ENCODE measurements at places on chromosomes 3 and 15. TPM values are rescaled to one million over a fixed set of nuclear protein-coding genes. Genes with fewer than 3 reads are reported as not detected.

Gene RASGRP1
- 0.50 TPM for total RNA-seq

Gene PLAAT1
- total RNA-seq: 3.9 TPM

Gene EPHB3
- 17.2 TPM for total RNA-seq

Gene C3orf49
- total RNA-seq: not detected

Gene RHCG
- total RNA-seq: not detected

Gene SHC4
- total RNA-seq: 2.7 TPM

Gene GOLGA8G
- total RNA-seq: not detected

Gene BNC1
- 13.7 TPM for total RNA-seq

Gene RASL12
- total RNA-seq: 0.36 TPM

Gene WDR93
- total RNA-seq: not detected

GRCh38 chr15:28060005-28060404 is 39.1 kb downstream of the OCA2 start:
- no peak overlapping the region for H3K4me3 ChIP-seq
- H3K27me3 ChIP-seq: no peaks in the 10 kb centered on the region
- H3K27ac ChIP-seq: no peak overlapping the region
- no peaks in the 10 kb centered on the region for H3K36me3 ChIP-seq
- DNase-seq: no peak

- no peaks in the 10 kb centered on the region for H3K27me3 ChIP-seq
- no peak for DNase-seq
- H3K4me1 ChIP-seq: peaks cover 16% of the 10 kb centered on the region
Observed at GRCh38 chr3:10371789-10372188, 50.9 kb upstream of the SEC13 start.

DNA sequence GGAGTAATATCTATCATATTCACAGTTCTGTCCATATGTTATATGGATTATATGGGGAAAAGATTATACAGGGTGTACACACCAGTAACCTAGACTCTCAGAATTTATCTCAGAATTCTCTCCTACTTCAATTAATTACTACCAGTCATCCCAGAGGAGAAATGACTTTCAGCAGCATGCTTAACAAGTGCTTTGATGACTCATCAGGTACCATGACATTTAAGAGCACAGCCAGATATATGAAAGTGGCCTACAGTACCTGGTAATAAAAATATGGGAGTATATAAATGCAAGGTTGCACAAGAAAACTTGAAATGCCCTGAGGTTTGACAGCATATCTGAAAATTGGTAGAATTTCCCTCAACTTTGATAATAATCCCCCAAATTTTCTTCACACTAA is 1273.0 kb downstream of the OTOL1 start:
- H3K27me3 ChIP-seq: no peaks in the 10 kb centered on the region
- no peaks in the 10 kb centered on the region for H3K36me3 ChIP-seq
- H3K4me3 ChIP-seq: no peak overlapping the region
- H3K27ac ChIP-seq: no peak overlapping the region
- no peaks in the 10 kb centered on the region for H3K4me1 ChIP-seq
- DNase-seq: peak; percentile 11

DNA sequence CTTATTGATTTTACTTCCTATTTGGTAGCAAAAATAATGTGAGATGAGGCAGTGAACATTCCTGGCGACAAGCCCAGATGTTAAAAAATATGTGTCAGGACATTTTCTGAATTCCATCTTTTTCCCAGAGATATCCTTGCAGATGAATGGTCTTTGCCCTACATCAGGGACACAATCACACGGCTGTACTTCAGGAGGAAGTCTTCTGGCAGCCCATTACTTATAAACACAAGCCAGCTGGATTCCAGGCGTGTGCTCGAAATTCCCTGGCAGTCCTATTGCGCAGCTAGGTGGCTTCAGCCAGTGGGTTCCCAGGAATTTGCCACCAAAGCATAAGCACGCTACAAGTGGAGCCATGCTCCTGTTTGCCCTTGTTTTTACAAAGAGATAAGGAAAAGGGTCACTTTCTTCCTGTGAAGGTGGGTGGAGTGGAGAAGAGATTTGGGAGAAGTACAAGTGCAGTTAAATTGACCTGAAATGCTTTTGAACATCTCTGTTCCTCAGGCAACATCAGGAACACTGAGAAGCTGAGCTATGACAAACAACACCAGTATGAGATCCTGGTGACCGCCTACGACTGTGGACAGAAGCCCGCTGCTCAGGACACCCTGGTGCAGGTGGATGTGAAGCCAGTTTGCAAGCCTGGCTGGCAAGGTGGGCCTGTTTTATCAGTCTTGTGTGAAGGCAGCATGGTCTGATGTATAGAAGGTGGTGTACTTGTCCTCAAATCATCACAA is 257.1 kb upstream of the TRIM42 start:
- no peaks in the 10 kb centered on the region for H3K36me3 ChIP-seq
- H3K27me3 ChIP-seq: no peaks in the 10 kb centered on the region
- peaks cover 8% of the 10 kb centered on the region for H3K4me1 ChIP-seq
- peak; percentile 81 for DNase-seq

DNA sequence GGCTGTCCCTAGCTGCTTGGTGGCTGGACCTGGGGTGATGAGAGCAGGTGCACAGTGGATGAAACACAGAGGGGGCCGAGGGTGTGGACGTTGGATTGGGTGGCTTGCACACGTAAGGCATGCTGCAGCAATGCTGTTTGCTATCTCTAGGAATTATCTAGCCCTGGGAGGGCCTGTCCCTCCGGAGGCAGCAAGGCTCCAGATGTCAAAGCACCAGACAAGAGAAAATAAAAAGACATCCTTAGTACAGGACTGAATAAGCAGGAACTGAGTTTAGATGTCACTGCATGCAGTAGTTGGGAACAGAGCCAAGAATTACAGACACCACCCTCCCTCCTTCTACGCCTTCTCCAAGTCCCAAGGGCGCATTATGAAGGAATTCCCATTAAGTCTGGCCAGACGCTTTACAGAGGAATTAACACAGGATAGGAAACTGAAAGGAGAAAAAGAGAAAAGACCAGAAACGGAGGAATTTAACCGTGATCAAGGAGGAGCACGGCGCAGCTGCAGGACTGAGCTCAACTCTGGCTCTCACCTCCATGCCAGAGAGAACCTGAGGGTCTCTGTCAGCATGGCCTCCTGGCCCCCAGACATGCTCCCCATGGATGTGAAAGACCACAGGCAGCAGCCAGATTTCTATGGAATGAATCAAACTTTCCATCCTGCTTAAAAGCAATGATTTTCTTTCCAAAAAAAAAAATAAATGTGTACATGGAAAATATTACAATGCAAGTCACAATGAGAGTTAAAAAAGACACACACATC is 13.8 kb downstream of the ATP10A start:
- H3K27ac ChIP-seq: peak overlapping the region; percentile 98
- H3K4me3 ChIP-seq: peak overlapping the region; percentile 56
- H3K4me1 ChIP-seq: peaks cover 26% of the 10 kb centered on the region
- no peaks in the 10 kb centered on the region for H3K27me3 ChIP-seq

DNA sequence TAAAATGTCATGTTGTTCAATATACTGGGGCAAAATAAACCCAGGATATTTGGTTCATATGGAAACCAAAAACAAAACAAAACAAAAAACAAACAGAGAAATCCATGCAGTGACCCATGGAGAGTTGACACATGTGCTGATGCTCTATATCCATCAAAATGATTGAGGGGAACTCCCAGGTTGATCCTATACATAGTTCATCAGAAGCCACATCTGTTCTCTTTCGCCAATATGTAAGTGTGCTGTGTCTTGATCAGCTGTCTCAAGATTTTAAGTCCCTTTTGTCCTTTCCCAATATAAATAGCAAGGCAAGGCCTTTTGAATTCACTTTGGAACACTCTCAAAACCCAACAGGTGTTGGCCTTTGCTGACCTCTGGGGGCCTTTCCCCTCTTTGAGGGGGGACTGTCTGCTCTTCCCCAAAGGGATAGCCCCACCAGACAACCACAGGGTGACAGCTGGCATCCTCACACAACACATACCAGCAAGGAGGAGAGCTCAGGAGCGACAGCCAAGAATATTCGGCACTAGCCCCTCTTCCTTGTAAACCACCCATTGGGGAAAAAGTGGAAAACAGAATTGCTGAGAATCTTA is 209.4 kb upstream of the CD96 start:
- peaks cover 10% of the 10 kb centered on the region for H3K4me1 ChIP-seq
- H3K27me3 ChIP-seq: no peaks in the 10 kb centered on the region
- H3K36me3 ChIP-seq: no peaks in the 10 kb centered on the region
- no peak for DNase-seq

DNA sequence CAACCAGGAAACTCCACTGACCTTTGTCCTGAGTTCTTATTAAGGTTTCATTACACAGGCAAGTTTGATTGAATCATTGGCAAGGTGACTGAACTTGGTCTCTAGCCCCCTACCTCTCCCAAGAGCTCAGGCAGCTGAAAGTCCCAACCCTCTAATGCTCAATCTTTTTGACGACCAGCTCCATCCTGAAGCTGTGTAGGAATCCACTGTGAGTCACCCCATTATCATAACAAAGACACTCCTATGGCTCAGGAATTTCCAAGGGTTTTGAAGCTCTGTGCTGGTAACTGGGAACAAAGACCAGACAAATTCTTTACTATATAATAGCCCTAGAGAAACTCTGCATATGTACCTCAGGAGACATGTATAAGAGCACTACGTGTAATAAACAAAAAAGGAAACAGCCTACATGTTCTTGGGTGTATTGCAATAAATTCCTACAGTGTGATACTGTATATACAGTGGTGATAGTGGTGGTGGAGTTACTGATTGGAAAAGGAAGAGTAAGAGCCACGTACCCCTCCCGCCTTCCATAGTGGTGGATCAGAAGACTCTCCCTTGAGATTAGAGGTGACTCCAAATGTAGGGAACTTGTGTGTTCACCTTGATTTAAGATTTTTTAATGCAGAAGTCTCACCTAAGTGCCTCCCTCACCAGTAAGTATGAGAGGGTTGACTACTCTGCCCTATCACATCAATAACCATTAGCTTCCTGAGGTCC is 116.6 kb downstream of the ST8SIA2 start:
- no peaks in the 10 kb centered on the region for H3K36me3 ChIP-seq
- H3K4me3 ChIP-seq: no peak overlapping the region

- H3K36me3 ChIP-seq: no peaks in the 10 kb centered on the region
- H3K4me3 ChIP-seq: no peak overlapping the region
- no peak for DNase-seq
- H3K27me3 ChIP-seq: no peaks in the 10 kb centered on the region
Observed at GRCh38 chr3:71277341-71277740, 306.2 kb downstream of the FOXP1 start.

GRCh38 chr3:42718338-42718737 is 15.7 kb upstream of the HHATL start:
- DNase-seq: no peak
- H3K36me3 ChIP-seq: no peaks in the 10 kb centered on the region
- no peak overlapping the region for H3K4me3 ChIP-seq
- H3K27ac ChIP-seq: no peak overlapping the region
- H3K27me3 ChIP-seq: peaks cover 6% of the 10 kb centered on the region

- H3K4me3 ChIP-seq: peak overlapping the region; percentile 41
- peaks cover 13% of the 10 kb centered on the region for H3K36me3 ChIP-seq
- H3K27me3 ChIP-seq: no peaks in the 10 kb centered on the region
- peak; percentile 99 for DNase-seq
- peaks cover 83% of the 10 kb centered on the region for H3K4me1 ChIP-seq
Observed at GRCh38 chr3:149575961-149576564, 81.8 kb downstream of the WWTR1 start.

DNA sequence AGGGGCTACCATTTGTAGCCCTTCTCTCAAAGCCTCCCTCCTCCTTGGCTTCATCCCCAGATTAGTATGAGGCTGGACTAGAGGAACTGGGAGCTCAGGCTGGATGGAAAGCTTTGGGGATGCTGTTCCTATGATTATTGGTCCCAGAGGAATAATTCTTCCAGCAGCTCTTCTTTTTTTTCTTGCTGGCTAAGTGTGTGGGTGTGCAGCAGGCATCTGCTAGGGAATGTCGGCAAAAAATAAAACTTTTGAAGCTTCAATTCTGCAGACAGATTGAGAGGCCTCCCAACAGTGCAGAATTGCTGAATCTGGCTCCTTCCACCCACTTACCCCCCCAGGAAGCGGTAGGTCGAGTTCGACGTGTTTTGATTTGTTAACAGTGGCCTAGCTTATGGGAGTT is 138.5 kb upstream of the ANKRD28 start:
- H3K4me3 ChIP-seq: no peak overlapping the region
- no peaks in the 10 kb centered on the region for H3K4me1 ChIP-seq
- no peak overlapping the region for H3K27ac ChIP-seq
- DNase-seq: no peak
- no peaks in the 10 kb centered on the region for H3K36me3 ChIP-seq

GRCh38 chr3:76212679-76213078 is 427.3 kb upstream of the ZNF717 start:
- H3K27me3 ChIP-seq: no peaks in the 10 kb centered on the region
- no peak overlapping the region for H3K27ac ChIP-seq
- no peak overlapping the region for H3K4me3 ChIP-seq
- DNase-seq: no peak
- no peaks in the 10 kb centered on the region for H3K4me1 ChIP-seq
- no peaks in the 10 kb centered on the region for H3K36me3 ChIP-seq

GRCh38 chr3:159804726-159805410 is 183.8 kb upstream of the IL12A start:
- H3K27ac ChIP-seq: peak overlapping the region; percentile 29
- no peaks in the 10 kb centered on the region for H3K36me3 ChIP-seq

- no peak overlapping the region for H3K4me3 ChIP-seq
- no peaks in the 10 kb centered on the region for H3K4me1 ChIP-seq
- no peaks in the 10 kb centered on the region for H3K36me3 ChIP-seq
- no peaks in the 10 kb centered on the region for H3K27me3 ChIP-seq
Observed at GRCh38 chr3:30183421-30183820, 423.0 kb upstream of the TGFBR2 start.

- DNase-seq: no peak
- H3K36me3 ChIP-seq: no peaks in the 10 kb centered on the region
- no peak overlapping the region for H3K4me3 ChIP-seq
- no peak overlapping the region for H3K27ac ChIP-seq
Observed at GRCh38 chr15:85976102-85976501, 103.6 kb upstream of the AGBL1 start.

- no peak for DNase-seq
- peak within 1 kb of the TSS; percentile 21 for H3K27ac ChIP-seq
- no peak within 1 kb of the TSS for H3K4me3 ChIP-seq
- peaks cover 24% of the 10 kb centered on the region for H3K4me1 ChIP-seq
Observed at GRCh38 chr3:12759097-12759679, at the start of gene TMEM40. TMEM40 (minus strand) TSS chr3:12759259; CDS start chr3:12749832, 9,427 bp downstream.

DNA sequence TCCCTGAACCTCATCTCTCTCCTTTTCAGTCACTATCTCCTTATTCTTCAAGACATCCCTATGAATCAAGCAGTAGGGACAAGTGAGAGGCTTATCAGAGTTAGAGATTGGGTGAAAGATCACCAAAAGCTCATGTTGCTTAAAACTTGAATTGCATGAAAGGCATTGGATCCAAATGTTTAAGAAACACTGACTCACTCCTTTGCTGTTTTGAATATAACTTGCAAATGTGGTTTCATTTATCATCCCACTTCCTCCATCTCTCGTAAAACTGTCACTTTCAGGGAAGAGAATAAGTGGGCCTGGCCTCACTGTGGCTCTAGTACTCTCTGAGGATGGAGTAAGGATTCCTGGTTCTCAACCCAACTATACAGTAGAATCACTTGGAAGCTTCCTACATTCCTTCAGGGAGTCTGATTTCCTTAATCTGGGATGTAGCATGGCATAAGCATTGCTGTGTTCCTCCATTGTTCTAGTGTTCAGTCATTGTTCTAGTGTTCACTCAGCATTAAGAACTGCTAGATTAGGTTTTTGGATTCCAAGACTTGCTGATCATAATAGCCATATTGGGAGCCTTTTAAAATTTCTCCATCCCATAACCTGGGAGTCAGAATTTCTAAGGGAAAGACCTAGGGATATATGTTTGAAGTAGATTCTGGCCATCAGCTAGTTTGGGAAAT is 171.8 kb downstream of the TMEM108 start:
- no peak overlapping the region for H3K4me3 ChIP-seq
- H3K27ac ChIP-seq: no peak overlapping the region

GRCh38 chr3:155846119-155846518 is 8.1 kb downstream of the SLC33A1 start:
- no peak overlapping the region for H3K27ac ChIP-seq
- peak; percentile 57 for DNase-seq
- H3K36me3 ChIP-seq: peaks cover 5% of the 10 kb centered on the region
- H3K4me1 ChIP-seq: peaks cover 3% of the 10 kb centered on the region
